AG09319 (cell line): ENCODE measurements at places on chromosomes 7 and 10.

- DNase-seq, result no peak
Measured at GRCh38 chr7:25122373-25122772, 2.7 kb downstream of the CYCS start.

- no peak for DNase-seq
Measured at GRCh38 chr10:5364374-5364773, 392 bp upstream of the UCN3 start.

DNA sequence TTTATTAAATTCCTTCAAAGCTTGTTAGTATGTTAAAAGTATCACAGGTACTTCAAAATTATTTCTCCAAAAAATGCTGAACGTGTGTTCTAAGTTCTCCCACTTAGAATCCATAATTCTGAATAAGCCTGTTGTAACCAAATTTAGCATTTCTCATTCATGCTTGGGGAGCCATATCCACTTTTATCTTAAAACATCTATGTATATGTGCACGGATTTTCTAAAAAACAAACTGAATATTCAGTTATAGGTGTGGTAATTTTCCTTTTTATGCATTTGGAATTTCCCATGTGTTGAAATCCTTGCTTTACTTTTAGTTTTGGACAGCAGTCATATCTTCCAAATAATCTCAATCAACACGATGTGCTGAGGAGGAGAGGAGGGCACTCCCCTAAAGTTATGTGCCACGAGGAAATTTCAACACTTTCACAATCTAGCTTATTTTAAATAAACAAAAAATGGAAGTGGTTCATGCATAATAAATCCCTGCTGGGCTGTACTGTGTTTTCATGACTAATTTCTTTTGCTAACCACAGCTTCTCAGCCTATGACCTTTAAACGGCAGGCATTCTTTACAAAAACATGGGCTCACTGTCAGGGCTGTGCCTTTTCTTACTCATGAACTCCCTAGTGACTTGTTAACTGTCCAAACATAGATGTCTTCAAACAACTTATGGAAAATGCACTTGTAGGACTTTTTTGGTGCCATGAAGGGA lies 380.3 kb upstream of the SEMA3C start:
- DNase-seq, result peak; percentile 87

DNA sequence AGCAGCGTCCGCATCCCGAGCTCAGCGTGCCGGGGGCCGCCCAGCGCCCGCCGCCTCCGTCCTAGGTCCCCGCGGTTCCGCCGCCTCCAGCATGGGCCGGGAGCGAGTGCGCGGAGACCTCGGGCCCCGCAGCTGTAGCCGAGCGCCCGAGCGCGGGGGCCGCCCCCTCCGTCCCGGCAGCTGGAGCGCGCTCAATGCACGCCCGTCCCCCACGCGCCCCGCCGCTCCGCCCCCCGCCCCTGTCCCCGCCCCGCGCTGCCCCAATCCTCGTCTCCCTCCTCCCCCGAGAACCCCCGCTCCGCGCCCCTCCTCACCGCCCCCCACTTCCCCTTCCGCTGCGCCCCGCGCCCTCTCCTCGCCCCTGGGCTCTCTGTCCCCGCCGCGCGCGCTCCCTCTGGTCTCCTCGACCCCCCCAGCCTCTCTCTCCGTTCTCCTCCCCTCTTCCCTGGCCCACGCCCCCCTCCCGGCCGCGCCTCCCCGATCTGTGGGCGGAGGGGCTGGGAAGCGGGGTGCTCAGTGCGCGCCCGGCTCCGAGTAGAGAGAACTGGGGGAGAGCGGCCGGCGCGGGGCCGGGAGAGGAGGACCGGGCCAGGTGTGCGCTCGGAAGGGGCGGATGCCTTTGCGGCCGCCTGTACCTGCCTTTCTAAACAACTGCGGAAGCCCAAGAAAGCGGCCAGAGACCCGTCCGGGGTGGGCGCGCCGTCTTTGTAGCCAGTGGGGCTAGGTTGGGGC lies at the start of gene VIPR2:
TSS of gene VIPR2 (minus strand) at position 110 of the 732 bp plus-strand sequence. CDS start at position 14, 96 bp downstream.
- no peak for DNase-seq
